ENCODE measurements at places on chromosomes 2 and 18.

DNA sequence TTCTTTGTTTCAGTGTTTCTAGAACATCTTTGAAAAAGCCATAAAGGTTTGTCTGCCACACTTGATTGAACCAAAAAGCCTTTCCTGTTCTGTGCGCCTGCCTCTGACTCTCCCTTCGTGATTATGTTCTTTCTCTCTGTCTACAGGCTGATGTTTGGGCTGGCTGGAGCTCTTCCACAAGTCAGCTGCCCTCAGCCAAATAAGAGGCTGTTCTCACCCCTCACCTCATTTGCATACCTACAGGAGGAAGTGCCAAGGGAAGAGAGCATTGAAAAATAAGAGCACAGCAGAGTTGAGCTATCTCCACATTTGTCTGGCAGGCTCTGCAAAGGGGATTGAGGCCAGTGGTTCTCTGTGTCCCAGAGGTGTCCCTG is 15.8 kb downstream of the INPP5D start:
- peak; percentile 88 for DNase-seq

DNA sequence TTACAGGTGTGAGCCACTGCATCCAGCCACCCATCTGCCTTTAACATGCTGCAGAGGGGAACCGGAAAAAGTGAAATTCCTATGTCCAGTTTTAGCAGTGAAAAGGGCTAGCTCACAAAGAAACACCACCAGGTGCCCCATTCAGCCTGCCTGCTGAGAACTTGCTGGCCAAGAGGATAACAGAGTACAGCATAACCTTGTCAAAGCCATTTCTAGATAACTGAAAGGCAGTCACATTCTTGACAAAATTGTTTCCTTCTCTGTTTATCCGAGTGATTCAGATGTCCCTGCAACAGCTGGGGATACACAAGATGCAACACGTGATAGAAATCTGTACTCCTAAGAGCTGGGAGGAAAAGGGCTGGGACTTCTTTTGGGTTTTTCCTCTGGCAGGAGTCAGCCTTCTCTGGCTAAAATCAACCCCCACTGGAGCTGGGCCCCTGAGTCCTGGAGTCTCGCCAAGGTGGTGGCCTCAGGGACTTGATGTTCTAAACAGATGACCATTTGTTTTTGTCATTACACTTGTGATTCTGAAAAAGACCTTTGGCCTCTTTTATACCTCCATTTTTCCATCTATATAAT is 505.4 kb downstream of the BCL11A start:
- no peak for DNase-seq

- DNase-seq = peak; percentile 89
Observed at GRCh38 chr2:54560146-54560881, 104.2 kb downstream of the SPTBN1 start.

DNA sequence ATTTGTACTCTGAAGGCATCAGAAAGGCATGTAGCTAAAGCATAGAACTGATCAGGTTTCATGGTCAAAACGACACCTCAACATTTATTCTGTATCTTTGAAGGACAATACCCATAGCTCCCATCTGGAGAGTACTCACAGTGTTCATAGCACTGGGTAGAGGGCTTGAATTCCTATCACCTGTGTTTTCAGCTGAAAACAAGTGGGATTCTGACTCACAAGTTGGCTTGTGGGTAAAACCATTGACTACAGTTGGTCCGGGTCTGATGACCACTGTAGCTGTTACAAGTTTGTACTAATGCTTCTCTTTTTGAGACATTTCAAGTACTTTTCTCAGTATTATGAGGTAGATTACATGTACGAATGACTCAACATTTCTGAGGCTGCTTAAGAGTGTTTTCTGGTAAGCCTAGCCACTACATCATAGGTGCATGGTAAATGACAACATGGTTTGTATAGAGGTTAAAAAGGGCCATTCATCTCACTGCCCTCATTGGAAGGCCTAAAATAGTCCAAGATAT is 68.6 kb upstream of the PELI1 start:
- peak; percentile 80 for DNase-seq

DNA sequence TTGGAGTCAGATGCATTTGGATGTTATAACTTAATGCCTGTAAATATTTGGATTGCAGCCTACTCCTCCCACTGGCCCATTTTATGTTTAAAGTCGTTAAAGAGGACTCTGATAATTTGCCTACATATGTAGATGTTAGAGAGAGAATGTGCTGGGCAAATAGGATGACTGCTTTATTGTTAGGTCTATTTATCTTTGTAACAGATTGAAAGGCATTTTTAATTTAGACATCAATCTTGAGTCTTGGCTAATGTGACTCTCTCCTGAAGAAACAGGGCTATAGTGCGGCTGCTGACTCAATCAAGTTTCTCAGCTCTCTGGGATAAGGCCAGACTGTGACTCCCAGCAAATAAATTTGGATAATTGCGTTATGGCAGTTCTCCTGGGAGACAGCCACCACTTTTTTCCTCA is 1101.4 kb downstream of the CBLN2 start:
- no peak for DNase-seq

- DNase-seq = no peak
Observed at GRCh38 chr2:129935118-129935517, 44.3 kb upstream of the RAB6C start.

GRCh38 chr2:42809819-42810120 is 17.4 kb upstream of the HAAO start:
- peak; percentile 94 for DNase-seq

- no peak for DNase-seq
Observed at GRCh38 chr2:66601624-66602023, 166.7 kb downstream of the MEIS1 start.

GRCh38 chr2:228507870-228508269 is 326.4 kb upstream of the SPHKAP start:
- no peak for DNase-seq

GRCh38 chr2:38267270-38267925 is 109.7 kb downstream of the ATL2 start:
- DNase-seq = no peak

DNA sequence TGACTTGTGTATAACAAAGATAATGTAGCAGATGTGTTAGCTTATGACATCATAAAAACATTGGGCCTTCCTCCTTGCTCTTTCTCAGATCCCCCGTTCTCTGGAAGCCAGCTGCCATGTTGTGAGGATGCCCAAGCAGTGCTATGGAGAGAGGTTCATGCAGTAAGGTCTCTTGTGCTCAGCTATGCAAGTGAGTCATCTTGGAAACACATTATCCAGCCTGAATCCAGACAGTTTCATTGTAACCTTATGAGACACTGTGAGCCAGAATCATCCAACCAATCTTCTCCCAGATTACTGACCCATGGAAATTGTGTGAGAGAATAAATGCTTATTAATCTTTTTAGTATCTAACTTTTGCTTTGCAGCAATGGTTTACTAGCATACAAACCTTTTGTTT is 60.8 kb downstream of the ST6GAL2 start:
- no peak for DNase-seq

- DNase-seq = no peak
Observed at GRCh38 chr2:177353187-177353478, 39.4 kb upstream of the AGPS start.

GRCh38 chr2:168454737-168455644 is 1.1 kb upstream of the CERS6 start:
- DNase-seq = no peak

GRCh38 chr2:218023636-218024035 is 20.8 kb upstream of the TNS1 start:
- no peak for DNase-seq

GRCh38 chr2:71353248-71353647 is 21.7 kb downstream of the ZNF638 start:
- DNase-seq = peak; percentile 25

GRCh38 chr2:54728669-54729120 is 5.2 kb downstream of the EML6 start:
- DNase-seq = no peak

DNA sequence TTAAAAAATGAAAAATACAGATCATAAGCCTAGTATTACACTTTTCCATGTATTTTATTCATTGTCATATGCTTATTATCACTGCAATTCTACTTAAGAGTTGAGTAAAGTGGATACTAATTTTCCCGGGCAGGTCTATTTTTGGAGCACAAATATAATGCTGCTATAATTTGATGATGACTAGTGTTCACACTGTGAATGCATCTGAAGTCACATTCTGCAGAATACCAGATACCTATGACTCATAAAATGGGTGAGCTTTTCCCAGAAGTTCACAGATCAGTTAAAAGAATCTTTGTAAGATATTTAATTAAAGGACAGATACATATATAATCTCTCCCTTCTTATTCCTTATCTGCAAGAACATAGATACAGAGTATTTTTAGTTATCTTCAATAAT is 79.8 kb upstream of the MC4R start:
- DNase-seq = no peak

DNA sequence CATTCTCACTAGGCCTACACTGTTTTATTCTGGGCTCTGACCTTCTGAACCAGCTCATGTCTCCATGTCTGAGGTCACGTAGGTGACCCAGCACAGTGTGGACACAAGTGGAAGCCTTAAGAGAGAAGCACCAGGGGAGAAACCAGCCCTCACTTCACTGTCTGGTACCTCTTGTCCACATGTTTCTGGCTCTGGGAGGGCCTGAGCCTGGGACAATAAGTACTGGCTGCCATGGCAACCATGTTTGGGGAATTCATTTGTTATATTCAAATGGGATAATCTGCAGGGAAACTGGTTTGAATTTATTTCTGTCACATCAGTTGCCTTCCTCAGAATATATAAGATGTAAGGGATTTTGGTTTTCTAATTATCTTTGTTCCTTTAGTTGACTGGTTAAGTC is 23.3 kb downstream of the MYO3B start:
- no peak for DNase-seq

GRCh38 chr2:317501-318424 is 29.9 kb upstream of the ALKAL2 start:
- DNase-seq = peak; percentile 31

DNA sequence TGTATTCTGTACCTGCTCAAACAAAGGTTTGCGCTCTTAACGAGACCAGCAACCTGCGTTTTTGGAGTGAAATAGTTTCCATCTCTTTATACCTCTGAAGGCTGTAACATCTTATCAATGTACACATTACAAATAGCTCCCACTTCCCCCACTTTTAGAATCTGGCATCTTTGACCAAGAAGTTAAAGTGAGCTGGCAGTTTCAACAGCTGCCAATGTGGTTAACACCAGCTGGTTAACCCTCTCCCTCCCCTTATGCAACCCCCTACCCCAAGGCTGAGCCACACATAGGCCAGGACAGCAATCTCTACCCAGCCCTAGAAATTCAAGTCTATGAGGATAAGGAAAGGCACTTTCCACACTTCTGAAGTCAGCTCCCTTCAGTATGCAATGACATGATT is 2.2 kb upstream of the SERTAD2 start:
- DNase-seq = no peak

- no peak for DNase-seq
Observed at GRCh38 chr2:71716697-71717624, 263.6 kb downstream of the DYSF start.

- no peak for DNase-seq
Observed at GRCh38 chr2:31580321-31581117, at the start of gene SRD5A2. Gene SRD5A2 (minus strand): TSS chr2:31580938. CDS start chr2:31580900, 38 bp downstream.
